A673 (cell line): ENCODE measurements at places on chromosomes 1 and 21.

DNA sequence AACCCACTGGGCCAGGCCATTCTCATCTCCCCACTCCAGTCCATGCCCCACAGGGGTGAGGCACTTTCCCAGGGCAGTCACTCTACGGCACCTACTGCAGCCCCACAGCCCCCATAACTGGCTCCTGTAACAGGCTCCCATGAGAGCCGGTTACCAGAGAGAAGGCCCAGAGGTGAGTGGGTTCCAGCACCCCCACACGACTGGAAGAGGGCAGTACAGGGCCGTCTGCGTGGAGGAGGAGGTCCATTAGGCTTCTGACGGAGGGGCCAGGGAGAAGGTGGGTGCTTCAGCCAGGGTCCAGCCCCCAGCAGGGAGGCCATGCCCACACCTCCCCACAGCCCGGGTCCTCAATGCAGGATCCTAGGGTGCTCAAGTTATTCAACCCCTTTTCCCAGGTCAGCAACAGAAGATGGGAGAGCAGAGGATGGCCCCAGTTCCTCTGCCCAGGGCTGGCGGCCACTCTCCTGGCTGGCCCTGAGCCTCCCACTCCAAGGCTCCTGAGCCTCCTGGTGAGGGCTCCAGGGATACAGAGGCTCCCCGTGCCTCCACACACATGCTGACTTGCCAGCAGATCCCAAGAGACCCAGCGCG lies 1.6 kb downstream of the ACAP3 start:
- DNase-seq: peak; percentile 67

DNA sequence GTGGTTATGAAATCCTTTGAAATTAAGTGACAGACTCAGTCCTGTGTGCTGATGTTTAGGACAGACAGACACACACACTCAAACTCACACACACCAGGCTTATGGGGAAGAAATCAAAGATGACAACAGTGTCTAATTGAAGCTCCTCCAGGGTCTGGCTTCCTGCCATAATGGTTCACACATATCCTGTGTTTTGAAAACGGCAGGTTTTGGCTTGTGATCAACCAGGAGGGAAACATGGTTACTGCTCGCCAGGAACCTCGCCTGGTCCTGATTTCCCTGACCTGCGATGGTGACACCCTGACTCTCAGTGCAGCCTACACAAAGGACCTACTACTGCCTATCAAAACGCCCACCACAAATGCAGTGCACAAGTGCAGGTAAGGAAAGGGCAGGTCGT lies 4.6 kb downstream of the MTARC1 start:
- DNase-seq: no peak

GRCh38 chr1:54716299-54717047 lies 812 bp downstream of the TTC4 start:
- no peak for DNase-seq

DNA sequence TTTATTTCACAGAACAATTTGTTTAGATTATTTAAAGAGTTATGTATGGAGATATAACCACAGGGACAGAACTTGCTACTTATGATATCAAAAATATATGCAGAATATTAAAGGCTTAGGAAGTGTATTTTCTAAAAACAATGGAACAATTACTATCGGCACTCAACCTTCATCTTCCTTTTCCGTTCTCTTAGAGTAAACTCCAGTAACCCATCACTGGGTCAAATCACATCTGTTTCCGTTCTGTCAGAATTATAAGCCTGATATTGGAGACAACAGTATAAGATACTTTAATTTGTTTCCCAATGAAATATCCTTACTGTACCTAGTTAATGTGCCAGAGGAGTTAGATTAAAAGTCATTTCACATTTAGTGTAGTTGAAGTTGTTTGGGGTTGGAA lies 32.2 kb downstream of the DTL start:
- DNase-seq: no peak

DNA sequence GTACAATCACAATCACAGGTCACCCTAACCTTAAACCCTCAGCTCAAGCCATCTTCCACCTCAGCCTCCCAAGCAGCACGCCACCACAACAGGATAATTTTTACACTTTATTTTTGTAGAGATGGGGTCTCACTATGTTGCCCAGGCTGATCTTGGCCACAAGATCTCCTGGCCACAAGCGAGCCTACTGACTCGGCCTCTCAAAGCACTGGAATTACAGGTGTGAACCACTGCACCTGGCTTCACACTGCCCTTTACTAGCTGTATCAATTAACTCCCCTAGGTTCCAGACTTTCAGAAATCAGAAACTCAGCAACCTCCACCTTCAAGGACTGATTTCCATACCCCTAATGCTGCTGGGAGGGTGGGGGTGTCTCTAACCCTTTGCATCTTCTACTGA lies 37.0 kb downstream of the NUP133 start:
- no peak for DNase-seq

GRCh38 chr1:158353303-158354075 lies at the start of gene CD1E:
Gene CD1E (plus strand): TSS chr1:158353894. CDS start chr1:158353989, 95 bp downstream.
- no peak for DNase-seq

DNA sequence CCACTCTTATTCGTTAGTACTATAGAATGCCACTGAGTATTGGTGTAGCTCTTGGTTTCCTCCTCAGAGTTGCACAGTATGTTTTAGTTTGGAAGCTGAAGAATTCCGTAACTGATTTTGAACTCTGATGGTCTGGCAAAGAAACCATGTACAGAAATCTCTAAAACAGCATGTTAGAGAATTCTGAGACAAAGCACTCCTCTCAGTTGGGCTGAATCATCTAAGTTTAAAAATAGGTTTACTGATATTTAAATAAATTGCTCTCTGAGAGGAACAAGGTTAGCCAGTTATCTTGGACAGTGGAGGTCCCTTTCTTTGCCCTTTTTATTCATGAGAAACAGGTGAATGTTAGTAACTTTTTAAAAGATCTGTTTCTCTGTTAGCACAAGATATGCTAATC lies 43.8 kb downstream of the NCF2 start:
- DNase-seq: no peak

GRCh38 chr1:3024019-3024418 lies 2.8 kb downstream of the ACTRT2 start:
- DNase-seq: peak; percentile 10

DNA sequence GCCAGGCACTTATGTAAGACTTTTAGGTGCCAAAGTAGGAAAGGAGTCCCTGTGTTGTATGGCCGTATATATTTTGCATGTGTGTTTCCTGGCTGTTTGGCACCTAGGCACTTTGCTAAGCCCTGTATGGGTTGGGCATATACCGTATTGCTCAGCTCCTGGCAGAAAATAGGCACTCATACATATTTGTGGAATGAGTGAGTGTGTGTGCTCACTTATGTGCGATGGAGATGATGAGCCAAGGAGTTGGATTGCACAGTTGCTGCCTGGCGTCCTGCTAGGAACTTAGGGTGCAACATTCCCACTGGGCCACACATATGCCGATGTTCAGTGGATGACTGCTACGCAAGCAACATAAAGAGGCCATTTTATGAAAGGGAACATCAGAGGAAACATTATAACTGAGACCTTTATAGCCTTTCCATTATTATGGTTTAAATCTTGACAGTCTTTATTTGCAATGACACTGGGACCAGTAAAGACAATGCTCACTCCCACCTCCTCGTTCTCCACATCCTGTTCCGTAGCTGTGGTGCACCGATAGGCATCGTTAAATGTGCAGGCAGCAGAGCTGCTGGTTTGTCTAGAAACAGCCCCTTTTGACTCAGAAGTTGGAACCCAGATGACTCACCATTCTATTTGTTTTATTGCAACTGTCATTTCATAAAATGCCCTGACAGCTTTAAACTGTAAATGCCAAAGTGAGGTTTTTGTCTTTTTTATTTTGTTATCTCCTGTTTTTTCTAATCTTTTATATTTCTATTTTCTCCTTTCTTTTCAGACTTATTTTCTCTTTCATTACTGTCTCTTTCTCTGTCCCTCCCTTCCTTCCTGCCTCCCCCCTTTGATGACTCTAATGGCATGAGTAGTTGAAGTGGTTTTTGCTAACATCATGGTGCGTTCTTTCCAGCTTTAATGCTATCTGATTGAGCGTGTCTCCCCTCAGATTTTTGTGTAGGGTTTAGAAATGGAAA lies 36.1 kb downstream of the PEX14 start:
- peak; percentile 79 for DNase-seq

- no peak for DNase-seq
These were observed 4.8 kb downstream of the CLDN8 start for GRCh38 chr21:30211071-30211470.

- no peak for DNase-seq
These were observed 36.7 kb downstream of the PEX14 start for GRCh38 chr1:10511494-10511885.

DNA sequence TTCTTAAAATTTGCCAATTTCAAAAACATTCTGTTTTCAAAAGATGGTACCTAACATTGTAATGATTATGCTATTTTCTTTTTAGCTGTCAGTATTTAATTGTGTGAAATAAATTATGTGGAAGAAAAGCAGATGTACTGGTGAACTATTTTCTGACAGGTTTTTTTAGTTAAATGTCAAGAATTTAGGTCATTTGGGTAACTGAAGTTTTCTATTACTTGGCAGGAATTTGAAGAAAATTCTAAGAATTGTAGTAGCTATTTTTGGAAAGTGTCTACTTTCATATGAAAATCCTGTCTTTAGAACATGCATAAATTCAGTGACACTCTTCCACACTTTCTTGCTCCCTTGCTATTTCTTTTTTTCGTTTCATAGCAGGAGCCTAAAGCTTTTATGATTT lies 28.5 kb upstream of the PTPRC start:
- no peak for DNase-seq

- DNase-seq: no peak
These were observed 4.8 kb downstream of the ARPC5 start for GRCh38 chr1:183630748-183631147.

DNA sequence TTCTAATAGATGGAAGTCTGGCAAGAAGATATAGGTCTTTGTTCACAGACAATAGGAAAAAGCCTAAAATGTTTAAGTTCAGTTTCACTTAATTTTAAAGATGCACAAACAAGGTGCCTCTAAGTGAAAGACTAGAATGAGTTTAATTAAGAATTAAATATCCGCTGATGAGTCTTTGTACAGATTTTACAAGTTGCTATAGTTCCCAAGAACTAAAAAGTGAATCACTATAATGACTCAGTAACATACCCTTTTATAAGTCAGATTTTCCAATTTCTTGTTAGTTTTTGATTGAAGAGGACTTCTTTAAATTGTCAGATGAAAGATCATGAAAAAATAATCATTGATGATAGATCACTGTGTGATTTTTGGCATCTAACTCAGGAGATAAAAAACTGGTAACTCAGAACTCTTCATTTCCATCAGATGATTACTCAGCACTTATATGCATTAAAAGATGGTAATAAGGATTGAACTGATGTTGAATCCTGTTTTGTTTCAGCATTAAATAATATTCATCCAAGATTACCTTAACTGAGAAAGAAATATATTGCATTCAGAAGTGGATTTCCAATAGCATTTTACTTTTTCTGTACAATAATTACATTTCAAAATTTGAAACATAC lies 59.0 kb upstream of the ST6GALNAC3 start:
- no peak for DNase-seq

GRCh38 chr1:114152508-114153260 lies 985 bp downstream of the SYT6 start:
- peak; percentile 74 for DNase-seq

DNA sequence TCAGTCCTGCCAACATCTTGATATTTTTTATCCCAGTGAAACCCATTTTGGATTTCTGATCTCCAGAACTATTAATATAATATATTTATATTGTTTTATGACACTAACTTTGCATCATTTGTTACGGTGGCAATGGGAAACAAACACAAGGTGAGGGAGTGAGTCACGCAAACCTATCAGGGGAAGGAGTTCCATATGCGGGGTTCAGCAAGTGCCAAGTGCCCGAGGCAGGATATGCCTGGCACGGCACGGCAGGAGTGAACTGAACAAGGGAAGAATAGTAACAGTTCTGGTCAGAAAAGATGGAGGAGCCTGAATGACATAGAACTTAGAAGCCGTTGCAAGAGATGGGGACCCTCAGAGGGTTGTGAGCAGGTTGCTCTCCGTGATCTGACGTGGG lies 7.7 kb upstream of the IL10RB start:
- no peak for DNase-seq

DNA sequence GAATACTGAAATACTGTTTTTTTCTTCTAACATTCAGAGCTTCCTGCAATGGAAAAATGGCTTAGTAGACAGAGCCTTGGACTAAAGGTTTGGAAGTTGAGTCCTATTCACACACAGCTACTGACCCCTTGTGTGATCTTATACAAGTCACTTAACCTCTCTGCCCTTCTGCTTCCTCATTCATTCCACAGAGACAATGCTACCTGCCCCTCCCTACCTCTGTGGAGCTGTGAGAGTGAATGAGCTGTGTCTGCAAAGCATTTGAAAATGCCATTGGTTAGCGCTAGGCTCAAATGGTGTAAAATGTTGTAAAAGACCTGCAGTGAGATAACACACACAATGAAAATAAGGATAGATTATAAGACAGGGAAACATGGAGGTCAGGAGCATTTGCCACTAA lies 214.4 kb downstream of the BARHL2 start:
- no peak for DNase-seq

DNA sequence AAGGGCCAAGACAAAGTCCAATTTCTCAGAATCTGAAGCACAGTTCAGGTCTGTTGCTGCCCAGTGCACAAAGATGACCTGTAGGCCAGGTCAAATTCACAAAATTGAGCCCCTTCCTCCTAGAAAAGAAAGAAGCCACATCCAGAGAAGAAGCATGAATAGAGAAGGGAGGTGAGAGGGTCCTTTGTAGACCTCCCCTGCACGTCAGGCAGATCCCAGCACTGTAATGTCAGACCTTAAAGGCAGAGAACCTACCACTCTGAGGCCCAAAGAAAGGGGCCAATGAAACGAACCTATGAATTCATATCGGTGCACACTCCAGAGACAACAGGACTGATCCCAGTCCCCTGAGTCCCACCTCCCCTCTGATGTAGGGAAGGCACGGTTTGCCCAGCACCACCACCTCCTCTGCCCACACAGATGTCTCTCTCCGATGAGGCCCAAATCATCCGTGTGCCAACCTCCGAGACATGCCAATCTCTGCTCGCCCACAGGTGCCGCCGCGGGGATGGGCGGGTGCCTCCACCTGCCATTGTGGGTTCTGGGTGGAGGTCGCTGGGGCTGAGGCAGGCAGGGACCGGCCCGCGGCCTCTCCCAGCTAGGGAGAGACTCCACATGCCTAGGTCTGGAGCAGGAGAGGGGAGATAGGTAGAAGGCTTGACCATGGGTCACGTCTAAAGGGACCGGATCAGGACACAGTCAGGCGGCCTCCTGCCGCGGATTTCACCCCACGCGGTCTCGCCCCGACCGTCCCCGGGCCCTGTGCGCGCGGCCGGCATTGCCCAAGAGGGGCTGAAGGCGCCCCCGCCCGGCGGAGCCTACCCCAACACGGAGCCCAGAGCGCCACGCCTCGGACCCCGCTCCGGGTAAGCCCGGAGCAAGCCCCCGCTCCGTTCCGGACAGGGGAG lies 42.1 kb downstream of the RRAGC start:
- no peak for DNase-seq

GRCh38 chr1:183365676-183366075 lies 52.5 kb downstream of the NMNAT2 start:
- DNase-seq: no peak

- DNase-seq: no peak
These were observed 26.3 kb downstream of the PLPP3 start for GRCh38 chr1:56553046-56553445.
